AG08396 (cell line): ENCODE measurements at places on chromosomes 5 and 9.

DNA sequence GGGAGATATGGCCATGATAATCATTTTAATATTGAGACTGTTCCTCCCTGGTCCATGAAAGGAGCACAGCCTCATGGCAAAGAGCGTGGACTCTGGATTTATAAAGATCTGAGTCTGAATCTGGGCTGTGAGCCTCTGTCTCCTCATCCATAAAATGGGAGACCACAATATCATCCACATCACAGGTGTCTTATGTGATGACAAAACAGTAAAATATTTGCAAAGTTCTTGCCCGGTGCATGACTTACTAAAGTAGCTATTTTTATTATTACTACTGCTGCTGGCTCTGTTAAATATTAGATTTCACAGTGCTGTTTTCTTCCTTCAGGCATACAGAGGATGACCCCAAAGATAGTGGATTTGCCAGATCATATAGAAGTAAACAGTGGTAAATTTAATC is 74.1 kb downstream of the TEK start:
- DNase-seq = no peak

DNA sequence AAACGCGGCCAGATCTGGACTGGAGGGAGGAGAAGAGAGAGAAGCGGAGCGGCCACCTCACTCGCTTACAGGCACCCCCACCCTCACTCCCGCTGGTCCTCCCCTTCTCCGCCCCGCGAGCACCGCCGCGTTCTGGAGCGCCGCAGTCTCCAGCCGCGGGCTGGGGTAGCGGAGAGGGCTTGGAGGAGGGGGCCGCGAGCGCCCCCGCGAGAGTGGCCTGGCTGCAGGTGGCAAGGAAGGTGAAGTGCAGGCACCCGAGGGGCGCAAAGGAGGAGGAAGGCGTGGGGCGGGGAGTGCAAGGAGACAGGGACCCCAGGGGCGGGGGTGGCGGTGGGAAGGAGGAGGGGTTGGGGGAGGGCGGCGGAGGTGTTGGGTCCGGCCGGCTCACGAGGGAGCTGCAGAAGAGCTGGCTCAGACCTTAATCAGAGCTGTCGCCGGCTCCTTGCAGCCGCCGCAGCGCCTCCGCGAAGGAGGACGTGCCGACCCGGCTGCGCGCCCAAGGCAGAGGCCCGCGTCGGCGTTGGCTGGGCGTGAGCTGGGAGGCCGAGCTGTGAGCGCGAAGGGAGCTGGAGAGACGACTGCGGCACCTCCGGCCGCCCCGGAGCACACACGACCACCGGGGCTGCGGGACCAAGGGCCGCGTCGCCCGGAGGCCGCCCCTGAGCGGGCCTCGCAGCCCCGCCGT is at the start of gene DMRT3:
TSS of gene DMRT3 (plus strand) at position 398 of the 685 bp plus-strand sequence. CDS start 347 bp downstream, outside the sequence.
- DNase-seq = no peak

- no peak for DNase-seq
Observed at GRCh38 chr9:80806671-80807070, 882.7 kb downstream of the TLE1 start.

GRCh38 chr5:38825494-38825893 is 20.3 kb upstream of the OSMR start:
- peak; percentile 25 for DNase-seq

GRCh38 chr9:131892902-131893500 is 153.1 kb upstream of the RAPGEF1 start:
- DNase-seq = no peak

DNA sequence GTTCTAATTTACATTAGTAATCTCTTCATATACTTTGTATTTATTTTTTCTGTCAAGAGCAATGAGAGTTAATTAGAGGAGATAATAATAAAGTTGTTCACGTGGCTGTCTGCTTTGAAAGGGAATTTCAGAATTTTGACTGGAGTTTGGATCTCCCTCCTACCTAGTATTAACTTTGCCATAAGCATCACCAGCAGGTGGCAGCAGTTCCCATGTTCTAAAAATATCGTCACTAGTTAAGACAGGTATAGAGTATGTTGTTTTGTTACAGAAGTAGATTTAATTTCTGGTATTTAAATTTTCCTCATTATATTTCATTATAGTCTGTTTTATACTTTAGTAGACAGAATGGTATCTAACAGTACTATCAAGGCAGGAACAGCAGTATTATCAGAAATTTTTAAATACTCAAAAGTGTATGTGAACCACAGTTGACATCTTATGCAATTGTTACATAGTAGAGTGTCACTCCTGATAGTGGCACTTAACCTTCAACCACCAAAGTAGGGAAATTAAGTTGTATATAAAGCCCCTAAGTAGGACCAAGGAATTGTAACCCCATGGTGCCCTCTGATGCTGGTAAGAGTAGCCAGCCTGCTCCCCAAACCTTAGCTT is 20.4 kb downstream of the GNPDA1 start:
- DNase-seq = peak; percentile 51

- DNase-seq = no peak
Observed at GRCh38 chr5:161513942-161514341, 32.6 kb downstream of the GABRB2 start.

DNA sequence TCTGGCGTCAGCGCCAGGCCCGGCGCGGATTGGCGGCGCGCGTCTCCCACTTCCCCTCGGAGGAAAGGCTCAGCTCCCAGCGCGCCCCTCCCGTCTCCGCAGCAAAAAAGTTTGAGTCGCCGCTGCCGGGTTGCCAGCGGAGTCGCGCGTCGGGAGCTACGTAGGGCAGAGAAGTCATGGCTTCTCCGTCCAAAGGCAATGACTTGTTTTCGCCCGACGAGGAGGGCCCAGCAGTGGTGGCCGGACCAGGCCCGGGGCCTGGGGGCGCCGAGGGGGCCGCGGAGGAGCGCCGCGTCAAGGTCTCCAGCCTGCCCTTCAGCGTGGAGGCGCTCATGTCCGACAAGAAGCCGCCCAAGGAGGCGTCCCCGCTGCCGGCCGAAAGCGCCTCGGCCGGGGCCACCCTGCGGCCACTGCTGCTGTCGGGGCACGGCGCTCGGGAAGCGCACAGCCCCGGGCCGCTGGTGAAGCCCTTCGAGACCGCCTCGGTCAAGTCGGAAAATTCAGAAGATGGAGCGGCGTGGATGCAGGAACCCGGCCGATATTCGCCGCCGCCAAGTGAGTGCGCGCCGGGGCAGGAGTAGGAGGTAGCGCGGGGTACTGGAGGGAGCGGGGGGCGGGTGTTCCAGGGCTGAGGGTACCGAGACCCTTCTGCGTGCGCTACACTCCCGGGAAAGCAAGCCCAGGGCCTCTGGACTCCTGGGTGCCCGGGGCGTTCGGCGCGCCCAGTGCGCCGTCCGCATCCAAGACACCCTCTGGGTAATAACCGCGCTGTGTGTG is at the start of gene MSX2:
TSS of gene MSX2 (plus strand) at position 99 of the 777 bp plus-strand sequence. CDS start at position 177, 78 bp downstream.
- peak; percentile 98 for DNase-seq

- DNase-seq = no peak
Observed at GRCh38 chr9:136160381-136160841, 41.7 kb upstream of the TMEM250 start.

- DNase-seq = no peak
Observed at GRCh38 chr9:38358390-38359296, 33.9 kb upstream of the ALDH1B1 start.

- DNase-seq = peak; percentile 48
Observed at GRCh38 chr9:82332018-82332773, 343.6 kb downstream of the SPATA31D1 start.

GRCh38 chr5:109805472-109805871 is 115.7 kb downstream of the MAN2A1 start:
- no peak for DNase-seq

GRCh38 chr9:133430244-133430643 is 8.1 kb downstream of the ADAMTS13 start:
- DNase-seq = no peak

GRCh38 chr9:90943341-90943740 is 141.7 kb downstream of the SYK start:
- peak; percentile 44 for DNase-seq

DNA sequence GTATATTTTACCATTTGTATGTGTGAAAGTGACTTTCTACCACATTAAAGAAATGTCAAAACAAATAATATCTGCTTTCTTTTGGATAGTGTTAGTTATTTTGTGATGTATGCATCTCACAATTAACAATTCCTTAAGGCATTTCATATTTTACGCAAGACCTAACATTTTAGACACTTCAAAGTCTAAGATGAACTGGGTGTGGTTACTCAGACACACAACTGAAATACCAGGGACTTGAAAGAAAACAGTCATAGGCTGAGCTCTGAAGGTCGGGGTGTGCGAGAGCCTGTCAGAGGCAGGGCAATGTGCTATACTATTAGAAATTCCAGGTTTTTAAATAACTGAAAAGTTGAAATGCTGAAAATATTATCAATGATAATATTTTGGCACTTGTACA is 44.5 kb upstream of the ZNF622 start:
- no peak for DNase-seq

DNA sequence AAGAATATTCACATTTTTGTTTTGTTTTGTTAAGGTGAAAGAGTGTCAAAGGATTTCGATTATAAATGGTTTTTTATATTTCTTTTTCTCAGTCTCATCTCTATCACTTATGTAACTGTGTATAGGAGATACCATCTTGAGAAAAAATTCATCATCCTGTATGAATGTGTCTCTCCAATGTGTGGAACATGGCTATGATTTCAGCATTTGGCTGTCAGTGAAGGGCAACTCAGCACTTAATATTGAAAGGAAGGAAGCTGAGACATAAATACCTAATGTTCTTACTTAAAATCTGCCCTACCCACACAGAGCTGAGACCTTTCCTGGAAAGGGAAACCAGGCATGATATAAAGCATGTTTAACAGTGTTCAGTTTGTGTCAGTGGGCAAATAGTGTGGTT is 474.2 kb upstream of the RIOK2 start:
- no peak for DNase-seq

DNA sequence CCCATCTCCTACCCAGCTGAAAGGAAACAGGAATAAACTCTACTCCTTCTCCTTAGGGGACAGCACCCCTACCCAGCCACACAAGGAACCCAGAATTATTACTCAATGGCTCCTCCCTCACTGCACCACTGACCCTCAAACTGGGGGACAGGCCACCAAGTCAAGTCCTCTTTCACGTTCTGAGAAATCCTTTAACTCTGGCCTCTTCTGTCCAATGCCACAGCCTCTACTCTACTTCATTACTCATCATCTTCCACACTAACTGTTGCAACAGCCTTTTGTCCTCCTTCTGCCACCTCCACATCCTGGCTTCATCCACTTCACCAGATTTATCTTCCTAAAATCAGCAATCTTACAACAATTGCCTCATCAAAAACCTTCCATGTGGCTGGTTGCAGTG is 6.8 kb downstream of the TTC39B start:
- no peak for DNase-seq

- DNase-seq = no peak
Observed at GRCh38 chr5:177355868-177356168, 1.9 kb upstream of the RGS14 start.

GRCh38 chr9:91416096-91416712 is 7.4 kb downstream of the NFIL3 start:
- peak; percentile 32 for DNase-seq

DNA sequence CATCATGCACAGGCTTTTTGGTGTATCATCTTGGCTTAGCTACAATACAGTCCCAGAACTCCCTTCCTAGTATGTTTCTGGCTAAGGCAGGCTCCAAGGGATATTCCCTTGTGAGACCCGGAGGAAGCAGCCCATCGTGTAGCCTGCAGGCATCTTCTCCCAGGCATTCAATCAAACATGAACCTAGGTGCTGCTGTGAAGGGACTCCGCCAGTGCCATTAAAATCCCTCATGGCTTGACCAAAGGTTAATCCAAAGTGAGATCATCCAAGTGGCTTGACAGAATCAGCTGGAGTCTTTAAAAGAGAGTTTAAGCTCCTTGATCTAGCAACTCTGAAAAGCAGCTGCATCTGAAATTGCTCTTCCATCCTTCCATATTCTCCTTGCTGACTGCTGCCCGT is 333.9 kb downstream of the DIRAS2 start:
- no peak for DNase-seq

GRCh38 chr5:60803712-60804111 is 40.4 kb downstream of the ELOVL7 start:
- no peak for DNase-seq

GRCh38 chr5:39780347-39780746 is 355.6 kb upstream of the DAB2 start:
- DNase-seq = no peak

DNA sequence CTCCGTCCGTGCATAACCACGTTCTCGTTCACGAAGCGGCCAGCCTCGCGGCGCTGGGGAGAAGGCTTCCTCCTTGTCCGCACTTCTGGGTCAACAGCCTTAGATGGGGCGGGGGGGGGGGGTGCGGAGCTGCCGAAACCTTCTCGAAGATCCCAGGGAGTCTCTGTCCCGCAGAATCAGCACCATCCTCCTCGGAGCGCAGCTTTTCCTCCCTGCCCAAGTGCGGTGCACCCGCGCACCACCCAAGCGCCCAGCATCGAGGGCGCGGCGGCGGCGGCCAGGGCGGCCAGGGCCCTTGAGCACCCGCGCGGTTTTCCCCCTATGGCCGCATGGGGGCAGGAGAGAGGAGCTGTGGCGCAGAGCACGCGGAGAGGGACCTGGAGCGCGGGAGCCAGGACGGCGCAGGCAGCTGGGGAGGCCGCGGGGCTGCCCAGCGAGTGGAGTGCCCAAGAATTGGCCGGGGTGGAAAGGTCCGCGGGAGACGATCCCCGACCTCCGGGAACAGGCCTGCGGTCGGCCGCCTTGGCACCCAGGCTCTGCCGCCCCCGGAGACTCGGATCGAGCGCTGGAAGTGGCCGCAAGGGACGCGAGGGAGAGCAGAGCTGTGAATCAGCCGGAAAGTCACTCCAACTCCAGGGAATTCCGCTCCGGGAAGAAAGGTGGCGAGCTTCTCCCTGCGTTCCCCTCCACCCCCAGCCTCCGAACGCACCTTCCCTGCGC is 43.1 kb downstream of the TMEM174 start:
- DNase-seq = peak; percentile 95

DNA sequence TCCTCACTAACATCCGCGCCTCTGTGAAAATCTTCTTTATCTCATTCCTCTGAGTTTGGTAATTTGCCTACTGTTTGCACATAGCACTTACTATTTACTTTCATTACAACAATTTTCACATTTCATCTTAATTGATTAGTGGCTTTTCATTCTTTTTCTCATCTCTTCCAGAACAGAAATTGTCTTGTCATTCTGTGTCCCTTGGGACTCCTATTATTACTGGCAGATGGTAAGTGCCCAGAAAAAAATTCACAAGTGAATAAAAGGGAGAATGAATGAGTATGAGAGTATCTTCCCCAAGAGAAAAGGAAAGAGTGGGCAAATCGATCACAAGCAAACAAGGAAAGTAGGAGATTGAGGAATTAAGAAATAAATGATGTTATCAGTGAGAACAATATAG is 876.1 kb downstream of the TLE4 start:
- DNase-seq = no peak

- DNase-seq = no peak
Observed at GRCh38 chr5:176803068-176803942, 7.1 kb upstream of the UNC5A start.

DNA sequence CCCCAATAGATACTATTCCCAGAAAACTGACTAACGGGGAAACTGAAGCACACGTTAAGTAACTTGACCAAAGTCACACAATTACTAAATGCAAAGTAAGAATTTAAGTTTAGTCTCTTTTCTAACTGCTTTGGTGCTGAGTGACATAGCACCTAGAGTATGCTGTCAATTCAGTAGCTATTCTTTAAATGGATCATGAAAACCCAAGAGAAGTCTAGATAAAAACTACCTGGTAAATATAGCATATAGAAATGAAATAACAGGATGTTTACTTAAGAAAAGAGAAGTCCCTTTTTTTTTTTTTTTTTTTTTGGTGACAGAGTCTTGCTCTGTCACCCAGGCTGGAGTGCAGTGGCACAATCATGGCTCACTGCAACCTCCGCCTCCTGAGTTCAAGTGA is 129.2 kb downstream of the PDE4D start:
- DNase-seq = no peak

- DNase-seq = no peak
Observed at GRCh38 chr9:38118862-38119438, 49.9 kb upstream of the SHB start.
